Stimulated activated naive B cell treated with anti-CD40 and anti-IgM and Interleukin-4, amounts not matched to agents 10 μg/mL and 1 μg/mL and 100 μg/mL, for 72 hours (primary cell): ENCODE measurements at places on chromosomes 11 and 22.

- no peak for DNase-seq
Measured at GRCh38 chr11:60816590-60817157, 25.2 kb upstream of the CCDC86 start.

- DNase-seq, result no peak
Measured at GRCh38 chr11:25860677-25861450, 471.1 kb upstream of the ANO3 start.

DNA sequence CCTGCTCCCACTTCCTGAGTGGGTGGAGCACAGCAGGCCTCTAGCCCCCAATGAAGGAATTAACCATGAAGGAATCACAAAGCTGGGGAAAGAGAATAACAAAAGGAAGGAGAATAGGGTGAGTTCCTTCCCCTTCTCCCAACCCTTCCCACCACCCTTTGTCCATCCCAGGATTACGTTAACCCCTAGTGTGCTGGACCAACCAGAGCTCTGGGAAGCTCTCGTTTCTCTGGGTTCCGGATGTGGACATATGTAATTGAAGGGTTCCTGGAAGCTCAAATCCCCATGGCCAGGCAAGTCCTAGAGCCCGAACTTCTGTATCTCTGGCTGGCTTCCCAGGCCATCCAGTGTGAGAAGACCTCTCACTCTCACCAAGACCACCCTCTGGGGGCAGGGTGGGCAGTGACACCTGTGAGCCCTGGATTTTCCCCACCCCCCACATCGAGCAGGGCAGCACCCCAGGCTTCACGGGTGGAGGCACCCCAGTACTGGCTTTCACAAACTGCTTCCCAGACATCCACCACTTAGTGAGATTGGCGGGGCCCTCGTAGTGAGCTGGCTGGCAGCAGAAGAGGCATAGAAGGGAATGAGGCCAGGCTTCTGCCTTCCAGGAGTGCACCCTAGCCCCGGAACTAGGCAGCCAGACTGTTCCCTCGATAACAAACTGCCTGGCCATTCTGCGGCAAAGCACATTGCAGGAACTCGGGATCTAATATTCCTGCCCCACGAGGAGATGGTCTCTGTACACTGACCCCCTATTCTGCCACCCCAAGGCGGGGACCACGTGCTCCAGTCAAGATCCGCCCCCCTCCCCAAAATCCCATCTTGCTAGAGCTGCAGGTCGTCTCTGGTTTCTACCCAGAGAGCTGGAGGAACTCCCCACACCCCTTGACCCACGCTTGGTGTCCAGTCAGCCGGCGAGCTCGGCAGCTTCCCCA, 2.1 kb downstream of the NECTIN1 start:
- no peak for DNase-seq

DNA sequence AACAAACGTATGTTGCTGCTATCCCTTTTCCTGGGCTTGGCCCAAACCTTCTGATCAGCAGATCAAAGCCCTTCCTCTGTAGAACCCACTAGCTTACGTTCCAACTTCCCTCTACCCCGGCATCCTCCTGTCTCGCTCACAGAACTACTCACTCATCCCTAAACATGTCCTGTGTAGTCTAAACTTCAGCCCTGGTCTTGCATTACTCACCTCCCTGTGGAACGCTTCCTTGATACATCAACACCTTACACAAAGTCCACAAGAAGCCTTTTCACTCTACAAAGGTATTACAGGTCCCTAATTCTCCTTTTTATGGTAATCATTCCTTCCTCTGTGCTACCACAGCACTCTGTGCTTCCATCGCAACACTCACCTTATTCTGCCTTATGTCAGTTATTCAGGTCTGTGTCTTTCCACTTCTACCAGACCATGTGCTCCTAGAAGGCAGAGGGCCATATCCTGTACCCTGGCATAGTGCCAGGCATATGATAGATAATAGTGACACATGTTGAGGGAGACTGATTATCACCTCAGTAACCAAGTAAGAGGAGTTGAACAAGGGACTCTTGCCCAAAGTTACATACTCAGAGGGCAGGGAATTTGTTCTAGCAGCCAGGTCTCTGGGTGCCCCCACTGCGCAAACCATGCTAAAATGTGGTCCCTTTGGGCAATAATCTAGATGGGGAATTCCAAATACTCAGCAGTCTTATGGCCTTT, 41.6 kb downstream of the USP35 start:
- DNase-seq, result no peak

DNA sequence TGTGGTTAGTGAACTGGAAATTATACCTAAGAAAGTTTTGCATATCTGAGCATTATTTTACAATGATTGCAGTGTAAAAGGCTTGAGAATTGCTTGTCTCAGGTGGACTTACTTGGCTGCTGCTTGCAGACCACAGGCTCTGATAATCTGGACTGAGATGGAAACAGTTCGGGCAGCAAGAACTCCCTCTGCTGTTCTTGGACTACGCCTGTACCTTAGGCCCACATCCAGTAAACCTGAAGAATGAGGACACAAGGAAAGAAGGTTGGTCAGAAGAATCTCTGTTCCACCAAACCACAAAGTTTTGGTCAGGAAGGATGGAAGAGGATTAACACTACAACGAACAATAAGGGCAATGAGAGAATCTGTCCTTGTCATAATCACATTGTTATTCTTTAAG, 80.1 kb downstream of the C2CD3 start:
- no peak for DNase-seq

- DNase-seq, result no peak
Measured at GRCh38 chr22:47102648-47103047, 340.2 kb downstream of the TBC1D22A start.

GRCh38 chr11:77542296-77542695, 47.5 kb upstream of the AQP11 start:
- no peak for DNase-seq

DNA sequence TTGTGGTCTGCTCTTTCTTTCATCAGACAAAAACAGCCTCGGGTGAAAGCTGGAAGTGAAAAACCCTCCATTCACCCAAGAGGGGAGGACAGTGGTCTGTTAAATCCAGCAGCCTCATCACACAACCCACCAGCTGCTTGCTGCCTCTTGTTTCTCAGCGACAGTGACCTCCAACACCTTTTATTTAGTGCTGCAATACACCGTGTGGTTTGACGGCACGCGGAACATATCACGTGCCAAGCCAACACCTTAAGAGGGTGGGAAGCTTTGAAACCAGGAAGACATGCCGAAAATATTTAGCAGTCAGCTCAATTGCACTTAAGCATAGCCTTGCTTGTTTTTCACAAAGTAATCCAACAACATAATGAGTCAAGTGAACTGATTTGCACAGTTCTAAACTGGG, 39.8 kb upstream of the POGLUT3 start:
- DNase-seq, result no peak

DNA sequence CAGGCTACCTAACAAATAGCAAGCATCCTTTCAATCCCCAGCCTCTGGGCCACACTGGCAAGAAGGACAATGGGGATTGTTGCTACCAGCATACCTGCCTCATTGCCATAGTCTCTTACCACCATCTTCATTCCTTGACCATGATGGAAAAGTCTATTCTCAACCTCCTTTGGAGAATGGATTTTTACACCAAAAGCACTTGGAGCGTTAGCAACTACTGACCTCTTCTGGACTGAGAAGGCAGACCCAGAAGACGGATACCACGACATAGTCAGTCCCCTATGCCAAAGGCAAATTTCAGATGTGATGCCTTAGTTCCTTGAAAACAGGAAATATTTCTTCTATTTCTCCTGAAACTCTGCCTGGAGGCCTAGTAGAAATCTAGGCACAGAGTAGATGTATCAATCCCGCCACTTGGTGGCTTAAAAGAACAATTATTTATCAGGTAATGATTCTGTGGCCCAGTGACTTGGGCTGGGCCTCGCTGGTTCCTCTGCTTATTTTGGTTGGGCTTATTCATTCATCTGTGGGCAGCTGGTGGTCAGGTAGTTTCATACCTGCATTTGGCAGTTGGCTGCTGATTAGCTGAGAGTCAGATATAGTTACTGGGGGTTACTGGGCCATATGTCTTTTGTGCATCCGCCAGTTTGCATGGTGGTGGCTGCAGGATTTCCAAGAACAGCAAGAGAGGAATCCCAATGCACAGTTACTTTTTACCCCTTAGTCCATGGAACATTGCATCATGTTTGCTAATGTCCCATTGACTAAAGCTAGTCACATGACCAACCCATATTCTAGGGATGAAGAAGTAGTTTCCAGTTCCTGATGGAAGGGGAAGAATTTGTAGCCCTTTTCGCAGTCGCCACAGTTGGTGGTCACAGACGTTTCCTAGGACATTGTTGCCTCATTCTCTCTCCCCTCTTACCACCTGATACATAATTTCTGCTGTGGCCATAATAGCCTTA, 75.2 kb downstream of the DHCR7 start:
- DNase-seq, result no peak

DNA sequence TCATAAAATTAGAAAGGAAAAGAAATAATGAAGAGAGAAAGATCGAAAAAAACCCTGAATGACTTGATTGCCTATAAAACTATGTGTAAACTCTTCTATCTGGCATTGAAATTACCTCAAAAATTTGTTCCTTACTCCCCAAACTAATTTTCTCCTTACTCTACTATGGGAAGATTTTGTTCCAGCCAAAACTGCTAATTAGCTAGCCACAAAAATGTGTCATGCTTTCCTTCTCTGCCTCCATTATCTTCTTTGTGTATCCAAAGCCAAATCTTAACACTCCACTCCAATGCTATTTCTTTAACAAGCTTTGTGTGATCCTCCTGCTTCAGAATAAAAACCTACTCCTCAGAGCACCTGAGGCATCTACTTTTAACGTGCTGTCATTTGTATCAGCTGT, 831.2 kb downstream of the METTL15 start:
- DNase-seq, result no peak

DNA sequence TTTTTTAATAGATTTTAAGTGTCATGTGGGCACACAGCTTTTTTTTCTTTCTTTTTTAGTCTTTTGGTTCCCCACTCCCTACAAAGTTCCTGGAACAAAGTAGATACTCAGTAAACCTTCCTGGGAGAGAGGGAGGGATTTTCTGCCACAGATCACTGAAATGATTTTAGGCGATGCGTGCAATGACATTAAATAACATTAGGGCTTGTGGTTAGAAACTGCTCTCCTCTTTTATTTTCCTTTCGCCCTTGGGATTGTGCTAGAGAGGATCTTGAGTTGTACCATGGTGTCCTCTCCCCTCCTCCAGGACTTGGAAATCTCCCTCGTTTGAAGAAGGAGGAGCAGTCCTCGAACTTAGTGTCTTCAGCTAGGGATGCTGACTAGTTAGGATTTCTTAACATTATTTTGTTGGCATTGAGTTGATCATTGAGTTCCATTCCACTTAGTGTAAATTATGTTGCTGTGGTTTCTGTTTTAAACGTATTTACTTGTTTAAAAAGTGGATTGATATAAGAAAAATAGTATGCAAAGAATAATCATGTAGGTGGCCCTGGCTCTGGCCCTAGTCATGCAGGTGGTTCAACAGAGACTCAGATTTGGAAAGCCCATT, 88.4 kb downstream of the TRAF6 start:
- DNase-seq, result no peak

DNA sequence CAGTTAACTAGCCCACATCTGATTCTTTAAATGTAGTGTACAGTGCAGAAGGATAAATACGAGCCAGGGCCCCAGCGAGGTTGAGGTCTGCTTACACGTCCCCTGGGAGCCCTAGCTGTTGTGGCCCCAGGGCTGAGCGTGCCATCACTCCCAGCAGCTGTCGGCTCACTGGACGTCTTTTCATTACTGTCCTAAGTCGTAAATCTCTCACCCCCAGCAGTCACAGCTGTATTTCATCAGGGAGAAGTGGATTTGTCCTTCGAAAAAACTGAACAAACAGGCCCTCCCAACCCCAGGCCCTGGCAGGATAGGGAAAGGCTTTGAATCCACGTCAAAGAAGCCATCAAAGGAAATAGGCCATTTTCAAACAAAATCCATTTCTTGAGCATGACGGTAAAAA, 110.4 kb upstream of the CSNK2A3 start:
- DNase-seq, result no peak

- DNase-seq, result no peak
Measured at GRCh38 chr11:66882561-66883015, 25.7 kb downstream of the LRFN4 start.

DNA sequence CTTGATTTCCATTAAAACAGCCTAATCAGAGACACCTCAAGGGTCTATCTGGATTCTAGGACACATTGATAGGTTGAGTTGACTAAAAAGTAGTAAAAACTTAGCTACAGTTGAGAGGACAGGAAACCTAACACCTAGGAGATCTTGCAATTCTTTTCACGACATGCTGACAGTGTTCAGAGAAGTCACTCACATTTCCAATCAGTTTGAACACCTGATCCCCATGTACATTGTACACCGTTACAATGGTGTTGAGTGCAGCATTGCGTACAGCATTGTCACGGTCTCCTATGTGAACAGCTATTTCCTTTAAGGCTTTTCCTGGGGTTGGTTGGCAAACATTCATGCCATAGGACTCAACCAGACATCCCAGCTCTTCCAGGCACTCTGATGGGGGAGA, 42.8 kb downstream of the F2 start:
- DNase-seq, result no peak

DNA sequence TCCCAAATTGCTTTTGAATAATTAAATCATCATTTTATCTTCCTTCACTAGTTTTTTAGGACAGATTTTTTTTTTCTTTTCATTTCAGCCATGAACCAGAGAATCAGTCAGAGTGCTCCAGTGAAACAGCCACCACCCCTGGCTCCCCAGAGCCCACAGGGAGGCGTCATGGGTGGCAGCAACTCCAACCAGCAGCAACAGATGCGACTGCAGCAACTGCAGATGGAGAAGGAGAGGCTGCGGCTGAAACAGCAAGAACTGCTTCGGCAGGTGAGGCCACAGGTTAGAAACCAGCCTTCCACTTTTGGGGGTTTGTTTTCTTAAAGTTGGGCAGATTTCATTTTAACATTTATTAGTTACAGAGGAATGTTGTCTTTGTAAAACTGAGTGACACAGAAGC, 95.6 kb downstream of the YAP1 start:
- no peak for DNase-seq

- no peak for DNase-seq
Measured at GRCh38 chr11:46285594-46286033, 8.2 kb downstream of the CREB3L1 start.

DNA sequence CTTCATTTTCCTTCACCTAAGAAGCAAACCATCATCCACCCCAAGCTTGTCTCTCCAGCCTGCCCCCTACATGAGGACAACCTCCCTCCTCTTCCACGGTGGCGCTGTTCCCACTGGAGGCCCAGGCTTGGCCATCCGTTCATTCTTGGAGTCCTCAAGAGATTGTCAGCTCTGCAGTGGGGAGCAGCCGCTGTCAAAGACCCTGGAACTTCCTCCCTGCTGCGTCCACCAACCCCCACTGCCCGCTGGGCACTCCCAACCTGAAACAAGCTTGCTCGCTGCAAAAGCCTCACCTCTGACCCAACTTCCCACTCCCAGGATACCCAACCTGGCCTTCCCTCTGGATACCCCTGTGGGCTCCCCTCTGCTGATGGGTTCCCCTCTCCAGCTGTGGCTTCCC, 10.4 kb upstream of the CD81 start:
- no peak for DNase-seq

- no peak for DNase-seq
Measured at GRCh38 chr11:110123003-110123402, 29.8 kb downstream of the ZC3H12C start.

- DNase-seq, result no peak
Measured at GRCh38 chr11:17840101-17840548, 105.5 kb downstream of the KCNC1 start.
